ENCODE measurements at places on chromosomes 5 and 9.

GRCh38 chr9:96034553-96035122 is 159.1 kb downstream of the ERCC6L2 start:
- no peak for DNase-seq

GRCh38 chr9:130159057-130159456 is 13.1 kb upstream of the NCS1 start:
- no peak for DNase-seq

DNA sequence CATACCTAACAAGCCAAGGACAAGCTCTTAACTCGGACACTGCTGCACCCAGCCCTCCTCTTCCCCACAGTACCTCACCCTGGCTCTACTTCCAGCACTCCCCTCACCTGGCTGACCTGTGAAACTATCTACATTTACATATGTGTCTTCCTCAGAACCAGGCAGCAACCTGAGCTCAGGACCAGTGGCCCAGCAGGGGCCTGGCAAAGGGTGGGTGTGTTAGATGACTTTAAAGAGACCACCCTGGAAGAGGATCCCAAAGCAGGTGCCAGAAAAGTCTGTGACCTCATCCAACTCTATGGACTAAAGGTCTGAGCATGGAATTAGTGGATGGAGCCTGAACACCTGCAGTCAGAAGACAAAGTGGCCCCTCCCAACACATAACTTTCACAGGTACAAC is 400.9 kb downstream of the SPOCK1 start:
- no peak for DNase-seq

DNA sequence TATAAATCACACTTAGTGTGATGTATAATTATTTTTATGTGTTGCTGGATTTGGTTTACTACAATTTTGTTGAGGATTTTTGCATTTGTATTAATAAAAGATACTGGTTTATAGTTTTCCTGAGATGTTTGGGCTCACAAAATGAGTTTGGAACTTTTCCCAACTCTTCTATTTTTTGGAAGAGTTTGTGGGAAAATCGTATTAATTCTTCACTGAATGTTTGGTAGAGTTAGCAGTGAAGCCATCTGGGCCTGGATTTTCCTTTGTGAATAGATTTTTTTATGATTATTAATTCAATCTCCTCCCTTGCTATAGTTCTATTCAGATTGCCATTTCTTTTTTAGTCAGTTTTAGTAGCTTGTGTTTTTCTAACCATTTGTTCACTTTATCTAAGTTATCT is 201.7 kb upstream of the NFIL3 start:
- no peak for DNase-seq

GRCh38 chr9:130235558-130236435 is 29.8 kb upstream of the HMCN2 start:
- peak; percentile 60 for DNase-seq

DNA sequence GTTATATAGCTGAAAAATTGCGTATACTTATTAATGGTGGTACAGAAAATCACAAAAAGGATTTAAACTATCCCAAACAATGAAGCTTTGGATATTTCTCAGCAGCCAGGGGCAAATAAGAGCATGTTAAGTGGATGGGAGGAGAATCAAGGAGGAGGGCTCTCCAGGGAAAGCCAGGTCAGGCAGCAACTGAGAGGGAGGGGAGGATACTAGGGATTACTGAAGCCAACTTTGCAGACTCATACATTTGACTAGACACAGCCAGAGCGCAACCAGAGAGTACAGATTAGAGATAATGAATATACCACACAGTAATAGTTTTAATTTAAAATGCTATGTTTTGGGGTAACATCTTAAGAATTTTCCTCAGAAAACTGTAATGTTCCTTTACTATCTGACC is 360.2 kb downstream of the HCN1 start:
- no peak for DNase-seq

DNA sequence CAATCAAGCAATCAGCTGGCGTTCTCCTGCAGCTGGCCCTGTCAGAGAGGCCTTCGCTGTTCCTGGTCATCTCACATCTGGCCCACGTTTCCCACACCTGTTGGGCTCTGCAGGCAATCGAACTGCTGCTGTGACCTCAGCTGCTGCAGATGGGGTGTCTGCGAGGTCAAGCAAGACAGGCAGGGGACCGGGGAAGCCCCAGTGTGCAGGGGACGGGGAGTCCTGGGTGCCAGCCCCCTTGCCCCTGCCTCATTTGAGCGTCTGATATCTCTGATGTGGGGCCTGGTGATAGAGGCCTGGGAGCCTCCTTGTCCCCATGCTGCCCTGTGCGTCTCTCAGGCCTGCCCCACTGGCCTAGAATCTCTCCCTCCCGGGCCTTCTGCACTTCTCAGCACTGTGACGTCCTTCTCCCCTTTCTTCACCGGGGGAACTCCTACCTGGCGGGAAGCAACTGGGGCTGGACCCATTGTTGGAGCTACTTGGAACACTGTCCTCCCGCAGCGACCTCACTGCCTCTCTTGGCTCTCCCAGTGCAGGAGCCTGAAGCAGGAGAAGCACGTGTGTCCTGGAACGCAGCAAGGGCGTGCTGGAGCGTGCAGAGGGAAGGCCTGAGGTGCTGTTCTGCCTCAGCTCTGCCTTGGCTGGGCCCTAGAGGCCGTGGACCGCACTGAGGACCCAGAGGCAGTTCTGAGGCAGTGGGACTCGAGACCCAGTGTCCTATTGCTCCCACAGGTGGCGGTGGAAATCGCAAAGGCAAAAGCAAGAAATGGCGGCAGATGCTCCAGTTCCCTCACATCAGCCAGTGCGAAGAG is 3.9 kb downstream of the GRK6 start:
- no peak for DNase-seq

- DNase-seq: no peak
Observed at GRCh38 chr9:121439711-121440664, 59.7 kb downstream of the GGTA1 start.

- DNase-seq: no peak
Observed at GRCh38 chr5:17241635-17242034, 24.2 kb downstream of the BASP1 start.

- DNase-seq: no peak
Observed at GRCh38 chr5:9455826-9456434, 89.9 kb downstream of the SEMA5A start.

GRCh38 chr9:133603135-133603927 is 5.9 kb downstream of the FAM163B start:
- DNase-seq: no peak

GRCh38 chr5:82952326-82952725 is 124.9 kb downstream of the TMEM167A start:
- no peak for DNase-seq

GRCh38 chr9:124887832-124888231 is 25.9 kb downstream of the ARPC5L start:
- no peak for DNase-seq

DNA sequence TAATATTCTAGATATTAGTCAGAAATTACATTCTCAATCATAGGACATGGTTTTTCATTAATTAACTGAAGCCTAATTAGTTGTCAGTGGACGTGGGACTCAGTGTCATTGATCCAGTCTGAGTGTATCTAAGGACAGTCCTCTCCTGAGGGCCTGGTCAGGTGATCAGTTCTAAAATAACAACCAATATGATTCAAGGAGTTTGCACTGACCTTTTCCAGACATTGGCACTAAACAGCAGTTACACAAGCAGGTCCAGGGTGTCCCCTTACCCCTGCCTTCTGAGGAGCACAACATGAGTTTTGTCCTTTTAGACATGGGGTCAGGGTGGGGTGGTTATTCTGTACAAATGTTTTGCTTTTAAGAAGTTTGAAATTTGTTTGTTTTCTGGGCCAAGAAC is 97.8 kb downstream of the CMYA5 start:
- DNase-seq: no peak

- no peak for DNase-seq
Observed at GRCh38 chr5:107232788-107233187, 437.9 kb downstream of the EFNA5 start.

DNA sequence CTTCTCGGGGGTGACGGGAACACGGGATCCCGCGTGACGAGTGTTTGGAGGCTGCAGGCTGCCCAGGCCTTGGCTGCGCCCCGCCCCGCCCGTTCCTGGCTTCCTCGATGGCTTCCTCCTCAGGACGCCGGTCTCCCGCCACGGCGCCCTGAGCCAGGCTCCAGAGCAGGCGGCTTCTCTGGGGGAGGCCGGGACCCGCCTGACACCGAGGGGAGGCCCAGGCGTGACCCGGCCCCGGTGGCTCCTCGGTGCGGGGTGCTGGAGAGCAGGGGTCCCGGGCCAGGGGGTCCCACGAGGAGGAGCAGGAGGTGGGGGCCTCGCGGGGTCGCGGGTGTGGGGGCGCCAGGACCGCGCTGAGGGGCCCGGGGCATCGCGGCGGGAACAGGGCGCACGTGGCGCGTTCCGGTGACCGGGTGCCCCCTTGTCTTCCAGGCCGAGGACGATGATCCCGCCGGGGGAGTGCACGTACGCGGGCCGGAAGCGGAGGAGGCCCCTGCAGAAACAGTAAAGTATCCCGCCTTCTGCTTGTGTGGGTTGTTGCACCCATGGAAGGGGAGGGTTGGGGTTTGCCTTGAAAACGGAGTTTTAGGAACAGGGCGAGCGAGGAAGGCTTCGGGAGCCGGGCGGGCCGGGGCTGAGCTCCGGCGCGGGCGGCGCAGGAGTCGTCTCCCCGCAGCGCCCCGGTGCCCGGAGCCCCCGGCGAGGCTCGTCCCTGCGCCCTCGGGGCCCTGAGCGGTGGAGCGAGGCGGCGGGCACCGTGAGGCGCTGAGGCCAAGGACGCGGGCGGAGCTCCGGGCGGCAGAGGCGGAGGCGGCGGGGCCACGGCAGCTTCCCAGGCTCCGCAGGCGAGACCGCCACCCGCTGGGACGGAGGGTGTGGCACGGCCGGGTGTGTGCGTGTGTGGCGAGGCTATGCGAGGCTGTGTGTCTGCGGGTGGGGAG is 22.2 kb downstream of the AHRR start:
- no peak for DNase-seq

DNA sequence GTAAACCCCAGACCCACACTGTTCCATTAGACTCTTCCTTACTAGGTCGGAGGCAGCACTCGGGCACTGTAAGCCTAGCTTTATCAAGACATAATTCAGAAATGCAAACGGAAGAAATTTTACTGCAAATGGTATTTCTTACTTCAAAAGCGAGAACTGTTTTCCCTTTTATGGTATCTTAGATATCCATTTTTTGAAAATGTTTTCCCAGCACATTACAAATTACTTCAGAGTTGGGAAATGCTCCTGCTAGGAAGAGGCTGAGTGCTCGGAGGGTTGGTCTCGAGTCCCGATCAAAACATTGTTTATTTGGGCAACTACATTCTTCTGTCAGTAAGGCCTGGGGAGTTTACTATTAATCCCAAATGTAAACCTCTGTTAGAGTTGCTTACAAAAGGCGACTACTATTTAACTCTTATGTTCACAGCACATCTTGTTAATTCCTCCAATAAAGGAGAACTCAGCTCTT is 332.9 kb downstream of the CWC27 start:
- no peak for DNase-seq

GRCh38 chr9:84773022-84773421 is 103.5 kb downstream of the NTRK2 start:
- DNase-seq: no peak

DNA sequence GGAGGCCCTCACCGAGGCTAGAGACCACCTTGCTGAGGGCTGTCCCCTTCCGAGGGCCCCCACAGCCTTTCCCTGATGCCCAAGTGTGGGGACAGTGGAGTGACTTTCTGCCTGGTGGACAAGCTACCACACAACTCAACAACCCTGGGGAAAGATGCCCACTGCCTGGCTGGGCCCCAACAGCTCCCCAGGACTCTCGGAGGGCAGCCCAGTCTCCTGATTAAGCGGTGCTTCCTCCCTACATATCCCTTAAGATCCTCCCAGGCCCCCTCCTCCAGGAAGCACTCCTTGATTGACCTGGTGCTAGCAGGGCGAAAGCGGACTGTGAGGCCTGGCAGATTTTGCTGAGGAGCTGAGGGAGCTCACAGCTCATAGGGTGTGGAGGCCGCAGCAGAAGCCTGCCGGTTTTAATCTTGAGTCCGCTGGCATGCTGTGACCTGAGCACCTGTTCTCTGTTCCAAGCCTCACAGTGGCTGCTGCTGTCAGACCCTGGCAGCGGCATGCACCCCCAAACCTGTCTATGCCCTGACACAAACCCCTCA is 2.2 kb downstream of the NSMF start:
- no peak for DNase-seq

GRCh38 chr5:59838067-59838466 is 55.5 kb downstream of the PDE4D start:
- DNase-seq: no peak

DNA sequence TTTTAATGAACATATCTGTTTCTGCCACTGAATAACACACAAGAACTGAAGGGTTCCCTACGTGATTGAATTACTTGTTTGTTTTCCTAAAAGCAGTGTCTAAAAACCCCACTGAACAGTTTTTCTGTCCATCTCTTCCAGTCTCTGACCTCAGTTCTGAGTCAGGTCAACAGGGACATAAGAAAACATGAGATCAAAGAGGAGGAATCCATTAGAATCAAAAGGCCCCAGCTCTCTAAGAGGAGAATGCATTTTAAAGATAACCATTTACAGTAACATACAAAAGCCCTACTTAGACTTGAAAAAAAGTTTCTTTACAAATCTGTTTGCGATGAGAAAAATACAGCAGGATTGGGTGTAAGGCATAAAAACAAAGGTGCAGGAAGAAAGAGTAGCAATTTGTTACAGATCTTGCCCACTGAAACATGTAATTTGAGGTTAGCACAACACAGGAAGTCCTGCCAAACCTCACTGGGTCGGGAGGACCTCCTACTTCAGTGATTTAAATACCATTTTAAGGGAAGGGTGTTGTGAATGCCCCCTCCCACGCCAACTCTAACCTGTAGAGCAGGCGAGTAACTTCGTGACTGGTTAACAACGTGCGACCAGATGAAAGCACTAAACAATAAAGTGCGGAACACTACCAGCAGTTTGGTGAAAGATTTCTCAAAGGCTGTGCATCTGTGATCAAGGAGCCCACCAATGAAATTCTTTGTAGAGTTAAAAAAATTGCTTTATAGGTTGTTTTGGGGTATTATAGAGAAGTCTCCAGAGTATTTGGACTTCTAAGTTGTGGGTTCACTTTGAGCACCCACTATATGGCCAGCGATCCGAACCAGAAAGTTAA is 1.3 kb downstream of the QSOX2 start:
- peak; percentile 61 for DNase-seq

- DNase-seq: peak; percentile 34
Observed at GRCh38 chr5:87780831-87781760, 368.4 kb upstream of the CCNH start.

- DNase-seq: no peak
Observed at GRCh38 chr9:18906656-18907395, 126.2 kb downstream of the SAXO1 start.

GRCh38 chr9:101427358-101427757 is 8.2 kb downstream of the ALDOB start:
- DNase-seq: no peak

DNA sequence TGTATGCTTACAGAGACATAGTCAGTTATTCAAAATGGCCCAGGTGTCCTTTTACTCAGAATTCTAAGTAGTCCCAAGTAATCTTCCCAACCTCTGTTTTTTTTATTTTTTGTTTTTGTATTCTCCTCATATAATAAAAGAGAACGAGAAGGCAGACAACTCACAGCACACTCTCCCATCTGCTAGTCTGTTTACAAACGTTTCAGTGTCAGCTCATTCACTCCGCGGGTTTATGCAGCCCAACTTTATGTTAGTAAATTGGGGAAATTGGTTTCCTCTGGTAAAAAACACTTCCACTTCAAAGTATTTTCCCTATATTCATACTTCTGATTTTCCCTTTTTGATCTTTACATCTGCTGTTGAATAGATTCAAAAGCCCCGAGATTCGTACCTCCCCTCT is 347.2 kb downstream of the EFNA5 start:
- no peak for DNase-seq

GRCh38 chr5:17089690-17090089 is 127.7 kb upstream of the BASP1 start:
- DNase-seq: no peak

GRCh38 chr5:77305222-77305846 is 94.9 kb downstream of the PDE8B start:
- DNase-seq: no peak

- DNase-seq: no peak
Observed at GRCh38 chr5:59418808-59419207, 474.7 kb downstream of the PDE4D start.
